ENCODE measurements at places on chromosomes 11 and 22.

GRCh38 chr11:126098204-126098769 is 35.6 kb upstream of the CDON start:
- DNase-seq: no peak

GRCh38 chr11:81970886-81971285 is 762.8 kb downstream of the FAM181B start:
- DNase-seq: no peak

- no peak for DNase-seq
These were observed 15.9 kb downstream of the SAMM50 start for GRCh38 chr22:43971112-43971511.

GRCh38 chr22:30305519-30305905 is 16.2 kb upstream of the CASTOR1 start:
- DNase-seq: peak; percentile 55

GRCh38 chr11:67675058-67675747 is 780 bp upstream of the ALDH3B2 start:
- no peak for DNase-seq

GRCh38 chr22:40819599-40820140 is 524 bp upstream of the SLC25A17 start:
- DNase-seq: no peak

- DNase-seq: no peak
These were observed 12.9 kb upstream of the POU2AF3 start for GRCh38 chr11:111285189-111286091.

GRCh38 chr11:62839050-62839945 is at the start of gene WDR74:
TSS of gene WDR74 (minus strand) at chr11:62839590. CDS start at chr11:62839570, 20 bp downstream.
- peak; percentile 92 for DNase-seq

- DNase-seq: no peak
These were observed 38.7 kb downstream of the TPBGL start for GRCh38 chr11:75279273-75279672.

DNA sequence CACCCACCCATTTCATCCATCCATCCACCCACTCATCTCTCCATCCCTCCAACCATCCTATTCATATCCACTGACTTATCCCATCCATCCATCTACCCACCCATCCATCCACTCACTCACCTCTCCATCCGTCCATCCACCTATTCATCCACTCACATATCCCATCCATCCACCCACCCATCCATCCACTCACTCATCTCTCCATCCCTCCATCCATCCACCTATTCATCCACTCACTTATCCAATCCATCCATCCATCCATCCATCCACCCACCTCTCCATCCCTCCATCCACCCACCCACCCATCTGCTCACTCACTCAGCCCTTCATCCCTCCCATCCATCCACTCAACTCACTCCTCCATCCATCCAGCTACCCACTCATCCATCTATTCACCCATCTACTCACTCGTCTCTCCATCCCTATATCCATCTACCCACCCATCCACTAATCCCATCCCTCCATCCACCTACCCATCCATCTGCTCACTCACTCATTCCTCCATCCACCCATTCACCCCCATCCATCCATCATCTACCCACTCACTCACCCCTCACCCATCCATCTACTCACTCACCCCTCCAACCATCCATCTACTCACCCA is 36.2 kb downstream of the TRMU start:
- DNase-seq: no peak

GRCh38 chr11:93939084-93939760 is 81.9 kb upstream of the HEPHL1 start:
- no peak for DNase-seq

DNA sequence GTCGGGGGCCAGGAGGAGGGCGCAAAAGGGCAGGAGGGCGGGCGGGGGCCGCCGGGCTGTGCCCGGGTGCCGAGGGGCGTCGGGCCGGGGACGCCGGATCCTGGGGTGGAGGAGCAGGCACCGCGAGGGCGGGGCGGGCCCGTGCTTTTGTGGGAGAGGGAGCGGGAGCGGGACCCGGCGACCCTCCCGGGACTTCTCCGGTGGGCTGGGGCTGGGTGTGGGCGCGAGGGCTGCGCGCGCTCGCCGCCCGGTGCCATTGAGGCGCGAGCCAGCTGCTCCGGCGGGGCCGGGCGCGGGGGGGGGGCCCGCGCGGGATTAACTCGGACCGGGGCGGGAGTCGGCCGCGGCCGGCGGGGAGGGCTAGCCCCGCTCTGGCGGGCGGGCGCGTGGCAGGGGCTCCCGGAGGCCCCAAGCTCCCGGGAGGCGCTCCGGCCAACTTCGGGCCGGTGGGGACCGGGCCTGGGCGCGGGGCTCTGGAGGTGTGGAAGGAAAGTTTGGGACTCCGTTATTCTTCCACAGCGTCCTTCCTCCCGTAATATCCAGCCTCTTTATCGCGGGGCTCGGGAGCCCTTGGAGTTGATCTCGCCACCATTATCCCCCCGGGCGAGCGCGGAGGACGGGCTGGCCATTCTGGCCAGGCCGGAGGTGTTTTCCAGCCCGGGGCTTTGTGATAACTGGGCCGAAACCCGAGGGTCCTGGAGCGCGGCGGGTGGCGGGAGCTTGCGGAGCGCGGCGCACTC is 936 bp downstream of the CECR2 start:
- DNase-seq: no peak

- DNase-seq: no peak
These were observed 164.4 kb downstream of the C11orf91 start for GRCh38 chr11:33536178-33536577.

DNA sequence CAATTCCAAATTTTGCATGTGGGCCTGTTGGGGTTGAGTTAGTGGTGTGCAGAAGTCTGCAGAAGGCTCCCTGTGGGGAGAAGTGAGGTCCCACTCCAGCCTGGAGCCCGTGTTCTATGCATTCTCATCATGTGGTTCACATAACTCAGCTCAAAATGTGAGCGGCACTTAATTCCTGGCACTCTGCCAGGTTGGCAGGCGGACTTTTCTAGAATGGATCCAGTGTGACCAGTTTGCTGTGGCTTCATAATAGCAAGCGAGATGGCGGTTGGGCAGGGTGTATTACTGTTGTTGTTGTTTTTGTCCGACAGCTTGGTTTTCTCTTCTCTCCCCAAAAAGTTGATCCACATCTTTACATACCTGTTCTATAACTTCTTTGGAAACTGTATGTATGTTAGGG is 146.8 kb upstream of the TTC12 start:
- no peak for DNase-seq

DNA sequence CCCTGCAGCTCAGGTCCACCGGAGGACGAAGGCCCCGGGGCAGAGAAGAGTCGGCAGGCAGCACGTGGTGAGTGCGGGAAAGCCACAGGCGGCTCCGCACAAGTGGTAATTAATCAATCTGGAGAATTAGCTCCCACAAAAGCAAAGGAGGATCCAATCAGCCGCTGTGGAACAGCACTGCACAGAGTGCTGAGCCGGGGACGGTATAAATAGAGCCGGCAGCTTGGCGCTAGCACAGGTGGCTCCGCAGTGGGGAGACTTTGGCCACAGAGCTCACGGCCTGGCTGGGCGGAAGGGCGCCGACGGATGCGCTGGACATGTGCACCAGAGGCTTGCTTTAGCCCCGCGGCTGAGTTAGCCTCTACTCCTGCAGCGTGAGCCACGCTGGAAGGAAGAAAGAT is 48.9 kb downstream of the IGSF9B start:
- no peak for DNase-seq

- DNase-seq: no peak
These were observed 344.3 kb downstream of the AASDHPPT start for GRCh38 chr11:106421676-106422292.

DNA sequence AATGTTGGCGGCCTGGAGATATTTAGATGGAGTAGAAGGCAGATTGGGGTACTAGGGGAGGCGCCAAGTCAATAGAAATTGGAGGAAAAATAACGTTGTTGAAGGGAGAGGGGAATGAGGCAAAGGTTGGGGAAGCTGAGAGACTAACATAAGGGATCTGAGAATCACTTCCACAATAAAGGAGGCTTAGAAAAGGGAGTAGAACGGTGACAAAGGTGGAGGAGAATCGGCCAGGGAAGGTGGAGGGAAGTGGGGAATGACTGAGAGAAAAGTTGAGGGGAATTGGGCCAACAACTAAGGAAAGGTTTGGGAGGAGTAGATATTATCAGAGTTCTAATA is 510 bp downstream of the PPME1 start:
- DNase-seq: no peak

DNA sequence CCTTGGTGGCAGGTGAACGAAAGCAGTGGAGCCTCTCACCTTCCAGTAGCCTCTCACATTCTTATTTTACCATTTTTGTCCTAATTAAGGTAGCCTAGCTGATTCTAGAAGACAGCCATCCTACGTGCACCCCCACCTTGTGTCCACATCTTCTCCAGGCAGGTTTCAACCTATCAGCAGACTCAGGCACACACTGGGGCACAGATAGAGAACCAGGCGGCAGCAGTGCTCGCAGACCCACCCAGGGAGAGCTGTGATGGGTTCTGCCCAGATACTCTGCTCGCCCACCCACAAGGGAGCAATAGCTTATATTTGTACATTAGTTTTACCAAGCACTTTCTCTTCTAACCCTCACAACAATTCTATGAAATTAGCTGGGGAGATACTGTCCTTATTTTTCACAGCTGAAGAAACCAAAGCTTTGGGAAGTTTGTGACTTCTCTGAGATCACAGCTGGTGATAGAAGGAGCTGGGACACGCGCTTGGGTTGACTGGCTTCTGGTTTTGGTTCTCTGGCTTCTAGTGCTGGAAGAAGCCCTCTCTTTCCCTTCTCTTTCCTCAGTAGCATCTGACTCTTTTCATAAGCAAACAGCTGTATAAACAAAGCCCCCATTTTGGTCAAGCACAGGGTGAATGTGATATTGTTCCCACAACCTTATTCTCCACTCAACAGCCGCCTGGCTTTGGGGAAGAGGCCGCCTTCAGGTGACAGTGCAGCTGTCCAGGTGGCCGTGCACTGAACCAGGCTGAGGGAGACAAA is 36.9 kb downstream of the PPP2R1B start:
- no peak for DNase-seq

DNA sequence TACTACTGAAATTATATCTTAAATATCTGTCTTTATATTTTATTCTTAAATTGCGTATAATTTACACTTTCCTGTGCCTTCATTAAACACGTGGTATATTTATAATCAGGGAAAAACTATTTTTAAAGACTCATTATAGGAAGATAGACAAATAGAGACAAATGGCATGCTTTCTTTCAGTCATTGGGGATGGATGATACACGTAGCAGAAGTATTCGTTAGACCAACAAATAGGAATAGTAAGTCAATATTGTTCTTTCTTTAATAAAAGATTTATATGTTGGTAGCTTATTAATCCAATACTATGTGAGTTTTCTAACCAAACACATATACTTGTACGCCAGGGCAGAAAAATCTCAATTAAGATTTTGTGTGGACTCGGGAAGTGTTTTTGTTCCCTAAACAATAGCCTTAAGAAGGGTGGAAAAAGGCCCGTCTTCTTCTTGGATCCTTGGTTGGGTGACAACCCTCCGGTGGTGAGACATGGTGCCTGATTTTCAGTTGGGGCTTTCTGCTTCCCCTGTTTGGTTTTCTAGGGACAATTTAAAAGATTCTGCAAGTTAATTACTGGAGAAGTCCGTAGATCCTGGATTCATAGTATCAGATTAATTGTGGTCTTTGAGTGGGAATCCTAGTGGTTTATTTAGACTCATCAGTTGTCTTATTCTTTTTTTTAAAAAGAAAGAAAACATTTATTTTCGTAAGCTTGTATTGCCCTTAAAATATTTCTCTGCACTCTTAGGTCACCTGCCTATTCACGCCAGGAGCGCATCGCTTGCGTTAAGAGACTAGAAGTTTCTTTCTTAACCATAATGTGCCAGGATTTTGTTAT is 83.5 kb upstream of the WNT7B start:
- no peak for DNase-seq

GRCh38 chr11:35214792-35215193 is 75.8 kb downstream of the CD44 start:
- DNase-seq: peak; percentile 51

DNA sequence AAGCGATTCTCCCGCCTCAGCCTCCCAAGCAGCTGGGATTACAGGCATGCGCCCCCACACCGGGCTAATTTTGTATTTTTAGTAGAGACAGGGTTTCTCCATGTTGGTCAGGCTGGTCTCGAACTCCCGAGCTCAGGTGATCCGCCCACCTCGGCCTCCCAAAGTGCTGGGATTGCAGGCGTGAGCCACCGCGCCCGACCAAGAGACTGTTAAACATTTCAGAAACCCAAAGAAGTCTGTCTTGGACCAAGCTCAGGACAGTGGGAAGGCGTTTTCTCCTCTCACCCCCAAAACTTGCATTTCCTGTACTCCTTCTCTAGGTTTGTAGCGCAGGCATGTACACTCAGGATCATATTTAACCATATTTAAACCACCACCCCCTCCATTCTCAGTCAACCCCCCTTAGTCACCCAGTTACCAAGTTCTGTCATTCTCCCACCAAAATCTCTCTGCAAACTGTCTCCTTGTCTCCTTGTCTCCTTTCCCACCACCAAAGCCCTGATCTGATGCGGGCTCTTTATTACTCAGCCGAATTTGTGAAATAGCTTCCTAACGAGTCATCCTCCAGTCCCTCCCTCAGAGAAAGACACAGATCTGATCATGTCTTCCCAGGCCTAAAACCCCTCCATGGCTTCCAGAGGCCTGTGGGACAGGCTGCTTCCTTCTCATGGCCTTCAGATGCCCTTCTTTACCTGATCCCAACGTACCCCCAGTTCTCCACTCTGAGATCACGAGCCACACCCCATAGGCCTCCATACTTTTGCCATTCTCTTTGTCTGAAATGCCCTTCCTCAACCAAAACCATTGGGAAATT is 29.0 kb upstream of the CREB3L1 start:
- no peak for DNase-seq

Data from stimulated activated naive CD8-positive, alpha-beta T cell treated with anti-CD3 and anti-CD28 coated beads, Interleukin-15, Interleukin-2, amounts not matched to agents 100 U/mL and 50 U/mL, for 24 hours (primary cell).